ENCODE measurements at places on chromosomes 11 and 22.
A peak's percentile ranks its signal among the peaks of the same experiment; 100 is the strongest.

GRCh38 chr11:112225753-112226061 lies 521 bp upstream of the PTS start:
- no peak for DNase-seq

GRCh38 chr11:107777110-107777509 lies 65.3 kb upstream of the SLN start:
- DNase-seq = no peak

DNA sequence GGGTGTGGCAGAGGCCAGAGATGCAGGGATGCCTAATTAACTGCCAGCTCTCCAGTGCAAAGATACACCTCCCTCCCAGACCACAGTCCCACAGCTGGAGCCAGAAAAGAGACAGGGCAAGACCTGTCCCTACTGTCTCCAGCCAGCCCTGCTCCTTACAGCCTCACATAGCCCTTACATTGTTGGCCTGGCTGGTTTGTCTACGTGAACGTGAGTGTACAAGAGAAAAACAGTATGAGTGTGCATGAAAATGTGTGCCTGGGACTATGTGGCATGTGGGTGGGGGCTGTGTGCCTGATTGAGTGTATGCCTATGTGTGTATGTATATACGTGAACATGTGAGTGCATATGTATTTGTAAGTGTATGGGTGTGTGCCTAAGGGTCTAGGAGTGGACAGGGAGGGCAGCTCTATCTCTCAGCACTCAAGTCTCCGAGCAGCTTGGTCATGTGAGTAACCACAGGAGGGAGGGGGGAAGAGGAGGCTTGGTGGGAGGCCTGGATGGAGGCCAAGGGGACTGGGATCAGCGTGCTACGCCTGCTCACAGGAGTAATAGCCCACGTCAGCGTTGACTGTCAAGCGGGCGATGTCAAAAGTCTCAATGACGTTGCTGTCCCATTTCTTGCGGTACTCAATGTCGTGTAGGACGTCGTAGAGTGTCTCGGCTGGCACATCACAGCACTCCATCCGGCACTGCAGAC lies 6.6 kb upstream of the ARAP1 start:
- no peak for DNase-seq

DNA sequence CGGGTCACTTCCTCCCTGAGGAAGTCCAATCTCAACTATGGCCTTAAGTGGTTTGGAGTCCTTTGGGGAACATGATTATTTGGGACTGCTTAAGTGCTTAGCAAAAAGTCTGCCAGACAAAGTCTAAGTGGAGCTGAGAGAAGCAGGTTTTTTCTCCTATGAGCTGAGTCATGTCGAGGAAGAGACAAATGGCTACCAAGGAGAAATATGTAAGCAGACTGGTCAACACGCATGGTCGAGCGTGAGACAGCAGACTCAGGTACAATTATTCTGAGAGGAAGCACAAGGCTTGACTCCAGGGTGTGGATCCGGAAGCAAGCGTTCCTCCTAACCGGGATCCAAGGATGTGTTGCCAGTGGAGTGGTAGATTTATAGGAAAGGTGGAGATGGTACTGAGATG lies 30.6 kb downstream of the UBASH3B start:
- no peak for DNase-seq

DNA sequence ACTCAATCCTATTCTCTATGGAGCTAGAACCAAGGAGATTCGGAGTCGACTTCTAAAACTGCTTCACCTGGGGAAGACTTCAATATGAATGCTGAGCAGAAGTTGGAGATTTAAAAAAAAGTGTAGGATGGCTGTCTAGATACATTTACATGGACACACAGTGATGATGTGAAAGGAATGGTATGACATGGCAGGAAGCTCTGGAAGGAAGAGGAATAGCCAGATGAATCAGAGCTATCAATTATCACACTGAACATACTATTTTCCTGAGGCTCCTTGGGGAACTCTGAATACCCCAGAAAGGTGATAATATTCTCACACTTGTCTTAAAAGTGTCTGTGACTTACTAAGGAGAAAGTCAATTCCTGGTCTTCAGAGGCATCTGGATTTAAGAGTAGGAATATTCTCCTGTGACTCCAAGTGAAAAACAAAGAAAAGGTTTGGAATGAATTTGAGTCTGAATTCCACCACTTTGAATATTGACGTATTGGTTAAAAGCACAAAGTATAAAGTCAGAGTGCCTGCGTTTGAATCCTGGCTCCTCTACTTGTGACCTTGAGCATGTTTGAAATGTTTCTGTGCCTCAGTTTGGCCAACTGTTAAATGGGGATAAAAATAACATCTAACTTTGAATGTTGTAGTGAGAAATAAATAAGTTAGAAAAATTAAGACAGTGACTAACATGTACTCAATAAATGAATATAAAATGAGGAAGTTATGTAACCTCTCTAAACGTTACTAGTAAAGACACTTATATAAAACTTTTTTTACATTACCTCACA lies 1.3 kb downstream of the OR52D1 start:
- no peak for DNase-seq

DNA sequence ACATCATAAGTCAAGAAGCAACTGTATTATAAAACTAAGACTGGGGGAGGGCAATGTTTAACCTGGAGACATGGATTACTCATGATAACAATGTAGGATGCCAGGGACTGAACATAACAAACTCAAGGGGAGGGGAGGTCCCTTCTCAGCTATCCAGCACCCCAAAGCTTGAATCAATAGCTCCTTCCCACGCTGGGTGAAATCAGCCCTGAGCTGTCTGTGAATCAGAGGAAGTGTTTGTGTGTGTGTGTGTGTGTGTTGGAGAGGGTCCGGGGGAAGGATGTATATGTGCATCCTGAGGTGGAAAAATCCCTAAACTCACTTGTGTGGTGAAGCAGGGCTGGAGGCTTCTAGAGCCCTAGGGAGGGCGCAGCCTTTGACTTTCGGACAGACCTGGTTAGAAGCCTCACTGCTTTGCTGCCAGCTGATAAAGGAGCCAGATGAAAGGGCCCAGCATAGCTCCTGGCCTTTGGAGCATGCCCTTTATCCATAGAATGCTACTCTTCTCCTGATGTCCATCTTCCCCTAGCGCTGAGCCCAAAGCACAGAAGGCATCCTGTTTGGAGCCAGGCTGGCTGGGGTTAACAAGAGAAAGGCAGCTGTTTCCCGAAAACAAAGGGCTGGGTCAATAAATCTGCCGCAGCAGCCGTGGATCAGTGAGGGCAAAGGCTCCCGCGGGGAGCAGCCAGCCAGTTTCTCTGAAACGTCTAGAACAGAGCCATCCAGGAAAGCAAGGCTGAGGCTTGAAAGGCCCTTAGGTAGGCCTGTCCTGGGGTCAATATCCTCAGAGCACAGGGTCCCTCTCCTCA lies 35.8 kb downstream of the TNKS1BP1 start:
- DNase-seq = peak; percentile 92

- no peak for DNase-seq
These were observed 23.6 kb upstream of the MN1 start for GRCh38 chr22:27825174-27825573.

DNA sequence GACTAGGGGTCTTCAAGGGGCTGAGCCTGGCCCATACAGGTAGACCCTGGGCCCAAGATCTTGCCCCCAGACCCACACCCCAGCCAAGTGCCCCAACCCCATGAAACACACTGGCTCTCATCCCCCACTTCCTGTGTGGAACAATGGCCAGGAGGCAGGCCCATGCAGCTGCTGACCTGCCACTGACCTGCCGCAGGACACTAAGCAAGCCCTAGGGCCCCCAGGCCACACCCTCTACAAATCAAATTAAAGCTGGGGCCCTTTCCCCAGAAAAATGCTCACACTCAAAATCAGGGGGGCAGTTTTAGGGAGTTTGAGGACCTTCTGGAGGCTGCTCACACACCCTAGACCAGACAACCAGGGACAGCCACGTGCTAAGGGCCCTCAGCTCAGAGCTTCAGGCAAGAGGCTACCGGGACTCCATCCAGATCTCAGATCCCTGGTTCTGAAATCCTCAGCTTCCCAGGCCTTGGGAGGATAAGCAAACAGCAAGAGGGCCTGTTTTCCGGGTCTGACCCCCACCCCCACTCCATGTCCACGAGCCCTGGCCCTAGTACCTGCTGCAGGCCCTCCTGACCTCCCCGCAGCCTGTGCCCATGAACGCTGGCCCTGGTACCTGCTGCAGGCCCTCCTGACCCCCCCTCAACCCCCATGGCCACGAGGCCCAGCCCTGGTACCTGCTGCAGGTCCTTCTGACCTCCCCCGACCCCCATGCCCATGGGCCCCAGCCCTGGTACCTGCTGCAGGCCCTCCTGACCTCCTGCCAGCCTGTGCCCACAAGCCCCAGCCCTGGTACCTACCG lies 10.0 kb downstream of the CARD10 start:
- no peak for DNase-seq

- no peak for DNase-seq
These were observed 14.1 kb downstream of the BTBD10 start for GRCh38 chr11:13448876-13449275.

DNA sequence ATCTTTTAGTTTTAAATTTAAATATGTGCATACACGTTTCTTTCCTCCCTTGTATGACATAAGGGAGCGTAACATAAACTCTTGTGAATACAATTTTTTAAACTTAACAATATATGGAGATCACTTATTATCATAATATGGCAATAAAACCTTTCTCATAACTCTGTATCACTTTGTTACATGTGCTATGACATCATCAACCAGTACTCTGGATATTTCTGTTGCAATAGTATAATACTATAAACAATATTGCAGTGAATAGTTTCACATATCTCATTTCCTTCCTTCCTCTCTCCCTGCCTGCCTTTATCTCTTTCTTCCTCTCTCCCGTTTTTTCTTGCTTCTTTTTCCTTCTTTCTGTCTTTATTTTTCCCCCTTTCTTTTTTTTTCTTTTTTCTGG lies 1278.0 kb upstream of the CNTN5 start:
- DNase-seq = no peak

- no peak for DNase-seq
These were observed 41.6 kb downstream of the CD44 start for GRCh38 chr11:35180317-35181233.

DNA sequence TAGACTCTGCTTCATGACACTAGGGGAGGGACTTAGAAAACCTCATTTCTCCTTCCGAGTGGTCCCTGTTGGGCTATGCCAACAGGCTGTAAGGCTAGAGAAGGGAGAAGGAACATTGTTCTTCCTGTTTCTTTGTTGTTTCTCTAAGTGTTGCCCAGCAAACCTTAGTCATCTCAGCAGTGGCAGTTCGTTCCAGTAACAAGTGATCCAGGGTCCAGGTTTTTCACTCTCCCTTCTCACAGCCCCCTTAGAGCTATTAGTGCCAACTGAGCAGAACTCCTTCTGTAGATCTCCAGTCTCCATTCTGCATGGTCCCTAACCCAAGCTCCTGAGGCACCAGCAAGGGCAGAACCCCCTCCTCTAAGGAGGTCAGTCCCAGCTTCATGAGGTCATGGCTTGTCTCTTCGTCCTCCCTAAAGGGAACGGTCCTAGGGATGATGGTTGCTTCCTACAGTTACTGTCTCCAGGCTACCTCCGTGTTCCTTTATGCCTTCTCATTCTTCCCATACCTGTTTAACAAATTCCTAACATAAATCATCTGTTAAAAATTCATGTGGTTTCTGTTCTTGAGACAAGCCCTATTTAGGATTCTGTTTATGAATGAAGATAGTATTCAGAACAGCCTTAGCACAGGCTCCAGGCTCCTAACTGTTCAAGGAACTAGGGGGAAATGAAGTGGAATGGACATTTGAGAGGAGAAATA lies 168.6 kb upstream of the UBASH3B start:
- DNase-seq = no peak

DNA sequence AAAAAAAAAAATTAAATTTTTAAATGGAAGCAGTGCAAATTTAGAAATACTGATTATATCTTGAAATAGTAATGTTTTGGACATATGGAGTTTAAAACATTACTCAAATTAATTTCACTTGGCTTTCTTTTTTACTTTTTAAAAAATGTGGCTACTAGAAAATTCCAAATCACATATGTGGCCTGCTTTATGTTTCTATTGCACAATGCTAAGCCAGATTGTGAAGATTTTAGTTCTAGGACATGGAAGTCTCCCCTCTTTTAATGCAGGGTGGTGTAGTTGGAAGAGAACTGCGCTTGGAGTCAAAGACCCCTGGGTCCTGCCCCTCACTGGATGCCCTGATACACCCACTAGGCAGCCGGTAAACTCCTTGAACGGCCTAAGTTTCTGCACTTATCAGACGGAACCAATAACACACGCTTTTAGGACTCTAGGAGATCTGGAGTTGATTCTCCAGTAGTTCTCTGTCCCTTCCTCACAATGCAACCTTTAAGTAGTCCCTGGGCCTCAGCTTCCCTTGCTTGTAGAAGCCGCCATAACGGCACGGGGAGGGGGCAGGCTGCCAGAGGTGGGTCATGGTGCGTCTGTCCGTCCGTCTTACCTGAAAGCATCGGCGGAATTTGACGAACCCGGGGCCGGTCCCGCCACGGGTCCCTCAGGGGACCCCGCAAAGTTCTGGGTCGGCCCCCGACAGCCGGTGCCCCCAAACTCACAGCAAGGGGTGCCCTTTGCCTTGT lies 505 bp downstream of the FAM227A start:
- DNase-seq = no peak

DNA sequence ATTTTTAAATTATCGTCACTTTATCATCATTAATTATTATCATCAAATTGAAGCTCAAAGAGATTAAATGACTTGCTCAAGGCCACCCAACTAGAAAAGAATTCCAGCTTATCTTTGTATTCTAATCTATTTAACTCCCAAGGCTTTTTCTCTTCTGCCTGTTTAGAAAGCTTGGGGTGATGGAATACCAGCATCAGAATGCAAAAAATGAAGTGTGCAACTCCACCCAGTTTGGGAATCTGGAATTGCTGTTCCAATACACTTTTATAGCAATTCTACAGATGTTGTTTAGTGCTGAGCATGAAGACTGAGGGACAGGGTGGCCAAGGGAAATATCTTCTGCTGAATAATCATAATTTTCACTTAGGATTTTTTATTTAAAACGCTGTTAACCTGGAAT lies 97.2 kb upstream of the FIBIN start:
- no peak for DNase-seq

DNA sequence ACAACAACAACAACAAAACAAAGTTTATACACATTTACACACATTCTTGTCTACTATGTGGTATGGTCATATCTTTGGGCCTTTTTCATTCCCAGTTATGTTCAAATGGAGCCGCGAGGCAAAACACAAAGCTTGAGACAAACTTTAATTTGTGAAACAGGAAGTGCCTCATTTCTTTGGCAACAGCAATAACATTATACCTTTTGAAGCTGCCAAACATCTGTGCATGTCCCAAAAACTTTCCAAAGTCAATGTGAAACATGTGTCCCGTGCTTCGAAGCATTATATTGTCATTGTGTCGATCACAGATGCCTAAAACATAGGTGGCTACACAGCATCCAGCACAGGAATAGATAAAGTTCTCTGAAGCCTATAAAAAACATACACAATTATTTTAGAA lies 25.0 kb upstream of the RPS13 start:
- DNase-seq = no peak

- DNase-seq = no peak
These were observed 163.7 kb downstream of the LARGE1 start for GRCh38 chr22:33756508-33756949.

- DNase-seq = no peak
These were observed 29.4 kb upstream of the NAV2 start for GRCh38 chr11:19683141-19683805.

GRCh38 chr11:132260636-132261035 lies 890.2 kb downstream of the NTM start:
- DNase-seq = no peak

- DNase-seq = no peak
These were observed 891.3 kb downstream of the BRD1 start for GRCh38 chr22:48936391-48936790.

Measured in epithelial cell of prostate (primary cell).